RPMI7951 (cell line): ENCODE measurements at places on chromosomes 7 and 10.

DNA sequence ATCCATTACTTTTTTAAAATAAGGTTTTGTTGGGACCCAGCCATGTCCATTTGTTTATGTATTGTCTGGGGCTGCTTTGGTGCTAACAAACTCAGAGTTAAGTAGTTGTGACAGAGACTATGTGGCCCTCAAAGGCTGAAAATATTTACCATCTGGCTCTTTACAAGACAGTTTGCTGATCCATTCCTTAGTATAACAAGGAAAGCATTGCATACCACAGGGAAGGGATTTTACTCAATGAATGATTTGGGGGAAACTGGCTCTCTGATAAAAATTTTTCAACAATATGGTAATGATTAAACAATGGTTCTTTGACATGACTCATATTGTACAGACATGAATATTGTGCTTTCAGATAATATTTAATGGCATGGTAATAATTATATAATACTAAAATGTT, 738.1 kb downstream of the KCNMA1 start:
- DNase-seq: no peak

GRCh38 chr7:43868681-43869005, 674 bp downstream of the MRPS24 start:
- DNase-seq: no peak

DNA sequence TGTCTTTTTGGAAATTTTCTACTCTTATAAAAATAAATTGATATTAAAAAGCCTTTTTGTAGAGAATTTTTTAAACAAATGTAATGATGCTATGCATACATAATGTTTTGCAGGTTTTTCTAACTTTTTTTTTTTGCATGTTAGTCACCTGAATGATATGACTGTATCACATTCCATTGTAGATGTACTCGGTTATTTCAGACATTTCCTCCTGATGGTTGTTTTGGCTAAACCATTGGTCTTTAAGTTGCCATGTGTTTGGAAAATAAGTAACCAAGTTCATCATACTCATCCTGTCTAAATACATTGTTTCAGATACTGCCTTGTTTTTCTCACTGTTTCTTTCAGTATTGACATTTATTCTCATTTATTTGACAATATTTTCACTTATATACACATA, 25.8 kb downstream of the NHLRC2 start:
- no peak for DNase-seq

DNA sequence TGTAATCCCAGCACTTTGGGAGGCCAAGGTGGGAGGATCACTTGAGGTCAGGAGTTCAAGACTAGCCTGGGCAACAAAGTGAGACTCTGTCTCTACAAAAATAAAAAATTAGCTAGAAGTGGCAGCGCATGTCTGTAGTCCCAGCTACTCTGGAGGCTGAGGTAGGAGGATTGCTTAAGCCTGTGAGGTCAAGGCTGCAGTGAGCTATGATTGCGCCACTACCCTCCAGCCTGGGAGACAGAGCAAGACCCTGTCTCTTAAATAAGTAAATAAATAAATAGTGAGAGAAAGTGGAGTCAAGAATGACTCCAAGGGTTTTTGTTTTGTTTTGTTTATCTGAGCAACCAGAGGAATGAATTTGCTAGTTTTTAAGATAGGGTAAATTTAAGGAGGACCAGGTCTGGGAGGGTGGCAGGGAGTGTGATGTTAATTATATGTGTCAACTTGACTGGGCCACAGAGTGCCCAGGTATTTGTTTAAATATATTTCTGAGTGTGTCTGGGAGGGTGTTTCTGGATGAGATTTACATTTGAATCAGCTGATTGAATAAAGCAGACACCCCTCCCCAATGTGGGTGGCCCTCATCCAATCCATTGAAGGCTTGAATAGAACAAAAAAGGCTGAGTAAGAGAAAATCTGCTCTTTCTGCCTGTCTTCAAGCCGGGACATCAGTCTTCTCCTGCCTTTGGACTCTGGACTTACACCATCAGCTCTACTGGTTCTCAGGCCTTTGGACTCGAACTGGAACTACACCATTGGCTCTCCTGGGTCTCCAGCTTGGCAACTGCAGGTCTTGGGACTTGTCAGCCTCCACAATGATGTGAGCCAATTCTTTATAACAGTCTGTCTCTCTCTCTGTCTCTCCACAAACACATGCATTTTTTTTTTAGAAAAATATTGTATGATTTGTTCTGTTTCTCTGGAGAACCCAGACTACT, 23.5 kb downstream of the IMPDH1 start:
- no peak for DNase-seq

DNA sequence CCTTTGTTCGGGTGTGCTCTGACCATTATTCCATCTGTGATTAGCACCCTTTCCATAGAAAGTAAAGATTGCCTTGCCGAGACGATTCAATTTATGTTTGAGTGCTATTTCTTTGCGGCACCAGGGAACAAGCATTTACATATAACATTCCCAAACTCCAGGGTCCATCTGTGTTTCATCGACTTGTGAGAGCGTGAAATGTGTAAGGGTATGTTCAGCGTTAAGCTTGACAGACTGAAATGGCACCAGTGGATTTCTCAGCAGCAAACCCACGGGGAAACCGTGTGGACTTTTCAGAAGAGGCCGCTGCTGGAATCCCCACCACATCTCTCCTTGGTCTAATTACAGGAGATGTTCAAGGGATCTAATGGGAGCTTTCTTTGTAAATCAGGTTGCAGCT, 270.5 kb downstream of the TCERG1L start:
- no peak for DNase-seq

GRCh38 chr7:97418312-97418711, 300.8 kb downstream of the SDHAF3 start:
- no peak for DNase-seq

- DNase-seq: no peak
These were observed 201.9 kb downstream of the MALRD1 start for GRCh38 chr10:19250546-19250945.

DNA sequence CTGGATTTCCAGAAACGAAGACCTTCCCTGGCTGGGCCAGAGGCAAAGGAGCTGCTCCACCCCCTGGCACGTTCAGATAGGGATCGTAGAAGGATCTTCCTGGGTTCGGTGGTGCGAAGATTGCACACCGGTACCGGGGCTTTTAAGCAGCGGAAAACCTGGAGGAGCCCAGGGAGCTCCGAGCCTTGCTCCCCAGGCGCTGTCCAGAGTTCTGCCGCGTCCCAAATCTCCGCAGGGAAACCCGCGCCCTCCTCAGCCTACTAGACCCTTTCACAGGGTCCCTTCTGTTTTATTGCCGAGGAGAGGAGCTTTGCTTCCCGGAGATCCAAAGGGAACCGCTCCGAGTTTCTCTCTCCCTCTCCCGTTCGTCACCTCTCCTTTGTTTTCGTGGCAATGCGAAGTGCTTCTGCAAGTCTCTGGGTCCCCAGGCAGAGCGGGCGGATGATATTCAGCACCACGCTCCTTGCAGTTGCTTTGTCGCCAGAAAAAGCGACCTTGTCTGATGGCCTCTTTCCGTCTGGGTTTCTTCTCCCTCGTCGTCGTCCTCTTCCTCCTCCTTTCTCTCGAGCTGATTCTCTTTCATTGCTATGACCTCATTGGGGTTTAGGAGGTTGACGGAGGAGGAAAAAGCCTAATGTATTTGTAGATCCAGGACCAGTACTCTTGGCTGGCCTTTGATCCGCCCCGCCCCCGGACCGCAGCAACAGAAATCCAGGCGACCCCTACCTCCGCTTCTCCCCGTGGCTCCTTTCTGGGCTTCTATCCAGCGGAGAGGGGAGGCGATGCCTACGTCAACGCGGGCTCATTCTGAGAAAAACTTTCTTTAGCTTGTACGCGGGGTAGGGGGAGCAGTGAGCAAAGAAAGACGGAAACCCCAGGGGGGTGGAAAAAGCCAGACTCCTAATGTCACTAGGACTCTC, at the start of gene TMEM196:
Gene TMEM196, minus strand, starts transcription at position 777 of the 920 bp plus-strand sequence. CDS start 921 bp downstream, outside the sequence.
- DNase-seq: peak; percentile 61

DNA sequence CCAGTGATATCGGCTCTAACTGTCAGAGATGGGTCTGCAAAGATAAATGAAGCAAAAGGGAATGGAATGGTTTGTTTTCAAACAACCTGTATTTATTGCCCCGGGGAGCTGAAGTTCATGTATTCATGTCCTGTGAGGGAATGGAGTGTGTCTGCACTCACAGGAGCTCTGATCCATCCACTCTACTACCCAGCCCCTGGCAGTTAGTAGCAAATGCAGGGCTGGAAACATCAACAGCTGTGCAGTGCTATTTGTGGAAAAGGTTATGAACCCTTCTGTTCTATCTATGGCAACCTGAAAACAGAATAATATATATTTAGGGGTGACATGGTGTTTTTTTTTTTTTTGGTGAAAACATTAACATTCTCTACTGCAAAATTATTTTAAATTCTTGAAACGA, 9.8 kb downstream of the AGR2 start:
- DNase-seq: no peak

- DNase-seq: no peak
These were observed 82.9 kb downstream of the MAD1L1 start for GRCh38 chr7:2149672-2150444.

- no peak for DNase-seq
These were observed 79.5 kb downstream of the CARD11 start for GRCh38 chr7:2964208-2964607.

- DNase-seq: no peak
These were observed 9.7 kb upstream of the FHIP2A start for GRCh38 chr10:114811862-114812261.

DNA sequence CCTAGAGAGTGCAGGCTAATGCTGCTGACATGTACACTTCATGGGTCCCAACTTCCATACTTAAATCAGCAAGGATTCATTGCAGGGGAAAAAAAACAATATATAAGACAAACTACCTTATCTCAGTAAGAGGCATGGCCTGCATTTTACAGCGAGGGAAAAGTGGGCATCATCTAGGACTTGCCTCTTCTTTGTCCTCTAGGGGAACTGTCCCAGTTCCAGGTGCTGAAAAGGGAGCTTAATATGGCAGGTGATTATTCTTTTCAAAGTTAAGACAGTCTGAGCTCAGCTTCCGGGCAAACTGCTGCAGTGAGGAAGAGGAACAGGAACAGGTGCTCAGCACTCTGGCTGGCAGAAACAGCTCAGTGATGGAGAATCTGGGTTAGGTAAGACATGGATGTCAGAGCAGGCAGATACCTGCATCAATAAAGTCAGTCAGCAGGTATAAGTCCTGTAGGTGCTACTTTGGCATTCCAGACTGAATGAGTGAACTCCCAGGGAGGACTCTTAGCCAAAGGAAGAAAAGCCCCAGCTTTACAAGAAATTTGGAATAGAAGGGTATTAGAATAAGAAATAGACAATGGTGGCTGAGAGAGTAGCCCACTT, 147.2 kb downstream of the TMEM178B start:
- DNase-seq: peak; percentile 16

GRCh38 chr10:63261496-63261895, 128.4 kb downstream of the NRBF2 start:
- DNase-seq: peak; percentile 8

DNA sequence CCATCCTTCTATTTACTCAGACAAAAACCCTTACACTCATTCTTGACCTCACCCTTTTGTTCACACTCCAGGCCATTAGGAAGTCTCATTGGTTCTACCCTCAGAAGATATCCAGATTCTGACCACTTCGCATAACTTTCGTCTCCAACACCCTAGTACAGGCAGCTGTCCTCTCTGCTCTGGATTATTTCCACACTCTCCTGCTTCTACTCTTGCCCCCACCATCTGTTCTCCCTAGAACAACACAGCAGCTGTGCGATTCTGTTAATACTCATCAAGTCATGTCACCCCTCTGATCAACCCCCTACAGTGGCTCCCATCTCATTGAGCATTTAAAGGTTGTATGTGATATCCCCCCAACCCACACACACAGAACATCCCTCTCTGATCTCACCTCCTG, 15.5 kb upstream of the TRIL start:
- DNase-seq: no peak

DNA sequence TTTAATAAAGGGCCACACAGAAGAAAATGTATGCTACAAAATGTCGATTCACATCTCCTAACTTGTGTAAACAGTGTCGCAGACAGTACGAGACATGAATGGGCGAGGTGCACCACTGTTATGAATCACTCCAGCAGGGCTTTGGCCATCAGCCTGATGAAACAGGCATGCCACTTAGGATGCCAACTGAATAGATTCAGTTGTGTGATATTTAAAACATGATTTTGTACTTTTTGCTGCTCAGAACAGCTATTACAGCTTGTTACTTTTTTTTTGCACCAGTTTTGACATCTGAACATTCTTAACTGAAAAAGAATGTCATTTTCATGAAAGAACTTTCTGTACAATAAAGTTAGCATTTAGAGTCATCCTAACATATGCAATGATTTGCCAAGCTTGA, 138.1 kb downstream of the VTI1A start:
- DNase-seq: peak; percentile 19

DNA sequence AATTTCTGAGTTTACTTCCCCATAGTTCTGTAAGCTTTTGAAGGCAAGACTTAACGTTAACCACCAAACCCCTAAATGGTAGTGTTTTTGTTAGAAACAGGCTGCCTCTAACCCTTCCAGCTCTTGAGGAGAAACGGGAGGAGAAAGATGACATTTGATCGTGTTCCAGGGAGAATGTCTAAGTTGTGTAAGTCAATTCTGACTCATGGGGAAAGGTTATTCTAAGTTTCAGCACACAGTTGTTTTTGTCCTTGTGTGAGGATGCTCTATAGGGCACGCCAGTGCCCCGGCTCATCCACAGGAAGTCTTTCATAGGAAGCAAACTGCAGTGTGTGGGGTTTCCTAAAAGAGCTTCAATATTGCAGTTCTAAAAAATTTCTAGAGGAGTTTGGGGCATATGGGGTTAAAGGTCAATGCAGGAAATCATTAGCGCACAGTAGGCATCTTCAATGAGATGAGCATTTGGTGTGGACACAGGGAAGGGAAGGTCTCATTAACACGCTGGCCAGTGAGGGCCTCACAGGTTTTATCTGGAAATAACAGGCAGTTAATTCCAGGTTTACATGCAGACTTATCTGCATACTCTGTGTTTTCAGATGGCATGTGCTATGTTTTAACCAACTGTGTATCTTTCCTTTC, 638.2 kb upstream of the IGFBP3 start:
- DNase-seq: peak; percentile 78

- no peak for DNase-seq
These were observed 542.4 kb upstream of the GALNT17 start for GRCh38 chr7:70589590-70589989.

GRCh38 chr7:43302211-43302711, 189.8 kb downstream of the HECW1 start:
- peak; percentile 93 for DNase-seq
